ENCODE measurements at places on chromosomes 13 and 19. TPM values are rescaled to one million over a fixed set of nuclear protein-coding genes. Genes with fewer than 3 reads are reported as not detected.

GRCh38 chr19:44988896-44989556 is 12.2 kb upstream of the RELB start:
- peak; percentile 70 for DNase-seq

DNA sequence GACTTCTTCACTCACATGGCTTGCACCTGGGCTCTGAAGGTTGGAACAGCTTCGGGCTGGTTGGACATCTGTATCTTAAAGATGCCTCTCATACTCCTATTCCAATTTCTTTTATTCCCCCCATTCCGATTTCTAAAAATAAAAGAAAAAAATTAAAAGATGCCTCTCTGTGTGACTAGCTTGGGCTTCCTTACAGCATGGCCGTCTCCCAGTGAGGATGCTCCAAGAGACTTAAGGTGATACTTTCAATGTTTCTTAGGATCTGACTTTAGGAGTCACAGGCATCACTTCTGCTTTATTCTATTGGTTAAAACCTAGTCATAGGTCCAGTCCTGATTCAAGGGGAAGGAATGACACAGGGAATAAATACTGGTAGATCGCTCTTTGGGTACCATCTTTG is 9.9 kb upstream of the SULT2A1 start:
- no peak for DNase-seq

DNA sequence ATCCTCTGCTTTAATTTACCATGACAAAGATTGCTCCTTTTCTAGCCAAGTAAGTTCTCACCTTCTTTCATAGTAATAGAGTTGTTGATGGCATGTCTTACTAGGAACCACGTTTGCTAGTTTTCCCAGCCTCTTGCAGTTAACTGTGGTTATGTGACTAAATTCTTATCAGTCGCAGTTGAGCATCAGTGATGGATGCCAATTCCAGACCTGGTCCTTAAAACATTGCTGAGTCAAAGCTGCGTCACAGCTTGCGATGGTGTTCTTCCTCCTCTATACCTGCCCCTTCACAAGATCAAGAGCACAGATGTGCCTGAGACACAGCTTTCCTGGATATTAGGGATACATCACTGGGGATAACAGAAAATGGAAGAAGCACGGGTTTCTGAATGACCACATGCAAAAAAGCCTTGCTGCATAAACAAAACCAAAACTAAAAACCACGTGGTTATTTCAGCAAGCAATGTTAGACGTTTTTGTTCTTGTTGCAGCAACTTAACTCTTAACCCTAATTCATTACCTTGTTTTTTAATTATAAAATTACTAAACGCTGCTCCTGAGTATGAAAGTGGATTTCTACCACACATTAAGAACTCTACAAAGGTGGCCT is 97.6 kb upstream of the DACH1 start:
- no peak for DNase-seq

GRCh38 chr13:37383856-37384370 is 214.7 kb downstream of the POSTN start:
- no peak for DNase-seq

GRCh38 chr13:22200440-22200839 is 529.6 kb downstream of the FGF9 start:
- peak; percentile 27 for DNase-seq

DNA sequence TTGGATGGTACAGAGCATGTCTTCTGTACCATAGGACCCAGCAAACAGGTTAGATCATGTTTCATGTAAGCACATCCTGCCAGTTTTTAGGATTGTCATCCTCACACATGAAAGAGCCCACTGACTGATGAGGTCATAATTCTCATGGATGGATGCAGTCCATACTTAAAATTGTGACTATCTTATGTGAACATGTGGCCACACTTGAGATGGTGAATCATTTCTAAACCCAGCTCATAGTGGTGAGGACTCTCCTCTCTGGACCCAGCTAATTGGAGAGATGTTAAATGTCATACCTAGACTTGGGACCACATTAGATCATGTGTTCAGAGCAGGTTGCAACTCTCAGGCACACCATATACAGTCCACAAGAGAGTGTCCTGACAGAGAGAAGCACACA is 24.8 kb upstream of the ZNF254 start:
- no peak for DNase-seq

GRCh38 chr13:31145417-31145816 is 16.3 kb downstream of the HSPH1 start:
- DNase-seq: no peak

- DNase-seq: no peak
These were observed 2.8 kb upstream of the SLC27A5 start for GRCh38 chr19:58514564-58515022.

DNA sequence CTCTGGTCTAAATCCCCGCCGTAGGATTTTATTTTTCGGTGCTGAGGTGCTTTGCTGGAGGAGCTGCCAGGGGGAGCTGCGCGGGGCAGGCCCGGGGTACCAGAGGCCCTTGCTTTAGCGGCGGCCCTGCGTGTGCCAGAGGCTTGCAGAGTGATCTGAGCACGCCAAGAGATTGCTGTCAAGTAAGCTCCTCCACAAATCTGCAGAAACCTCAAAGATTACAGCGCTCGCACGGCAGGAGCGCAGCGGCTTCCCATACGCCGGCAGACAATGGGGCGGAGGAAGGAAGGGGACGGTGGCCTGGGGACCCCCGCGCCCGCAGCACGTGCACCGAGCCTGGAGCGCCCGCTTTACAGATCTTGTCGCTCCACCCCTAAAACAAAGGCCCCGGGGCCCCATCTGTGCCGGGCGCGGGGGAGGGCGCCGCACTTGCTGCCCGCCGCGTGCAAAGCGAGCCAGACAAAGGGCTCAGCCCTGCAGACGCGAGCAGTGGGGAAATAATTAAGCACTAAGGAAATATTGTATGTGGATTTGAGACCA is 9.1 kb upstream of the C19orf12 start:
- DNase-seq: peak; percentile 49

DNA sequence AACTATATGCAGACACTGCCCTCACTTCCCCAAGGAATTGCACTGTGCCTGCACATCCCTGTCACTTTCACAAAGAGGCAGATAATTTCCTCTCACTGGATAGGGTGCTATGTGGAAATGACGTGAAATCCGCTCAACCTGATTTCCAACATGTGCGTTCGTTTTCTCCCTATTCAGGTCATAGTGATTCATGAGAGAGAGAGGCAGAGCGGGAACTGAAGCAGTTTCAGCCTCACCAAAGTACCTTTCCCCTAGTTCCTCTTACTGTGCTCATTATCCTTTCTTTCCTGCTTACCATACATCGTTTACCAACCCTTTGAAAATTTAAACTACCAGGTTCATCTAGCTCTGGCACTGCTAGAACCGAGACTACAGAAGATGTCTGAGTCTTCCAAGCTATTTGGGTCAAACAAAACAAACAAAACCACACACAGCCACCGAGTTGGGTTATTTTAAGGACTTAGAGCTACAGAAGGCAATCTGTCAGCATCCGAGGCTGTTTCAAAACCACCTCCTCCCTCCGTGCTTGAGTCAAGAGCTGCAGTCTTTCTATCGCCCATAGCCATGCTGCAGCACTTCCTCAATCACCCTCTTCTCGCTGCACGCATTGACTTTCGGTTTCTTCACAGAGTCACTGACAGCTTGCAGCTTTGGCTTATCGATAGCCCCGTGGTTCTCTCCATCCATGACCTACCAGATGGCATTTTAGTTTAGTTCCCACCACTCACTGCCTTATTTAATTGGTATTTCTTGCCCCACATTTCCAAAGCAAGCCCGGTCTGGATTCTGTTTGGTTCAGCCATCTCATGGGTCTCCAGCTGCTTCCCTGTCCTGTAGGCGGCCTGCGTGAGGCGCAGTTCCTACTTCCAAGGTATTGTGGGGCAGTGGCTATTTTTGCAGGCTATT is 1395.8 kb downstream of the EFNB2 start:
- peak; percentile 3 for DNase-seq

GRCh38 chr13:62014299-62014698 is 598.6 kb upstream of the PCDH20 start:
- peak; percentile 68 for DNase-seq

- no peak for DNase-seq
These were observed 306.9 kb downstream of the SLITRK6 start for GRCh38 chr13:85492283-85492682.

- no peak for DNase-seq
These were observed 16.7 kb downstream of the MYBPC2 start for GRCh38 chr19:50449236-50449899.

- no peak for DNase-seq
These were observed 162.9 kb downstream of the USP12 start for GRCh38 chr13:27008733-27009132.

GRCh38 chr19:8089664-8090601 is 37.4 kb downstream of the CCL25 start:
- DNase-seq: no peak

- peak; percentile 33 for DNase-seq
These were observed 7.3 kb downstream of the POLR2E start for GRCh38 chr19:1087813-1088415.

- DNase-seq: no peak
These were observed 12.4 kb upstream of the GJA3 start for GRCh38 chr13:20173116-20173746.

DNA sequence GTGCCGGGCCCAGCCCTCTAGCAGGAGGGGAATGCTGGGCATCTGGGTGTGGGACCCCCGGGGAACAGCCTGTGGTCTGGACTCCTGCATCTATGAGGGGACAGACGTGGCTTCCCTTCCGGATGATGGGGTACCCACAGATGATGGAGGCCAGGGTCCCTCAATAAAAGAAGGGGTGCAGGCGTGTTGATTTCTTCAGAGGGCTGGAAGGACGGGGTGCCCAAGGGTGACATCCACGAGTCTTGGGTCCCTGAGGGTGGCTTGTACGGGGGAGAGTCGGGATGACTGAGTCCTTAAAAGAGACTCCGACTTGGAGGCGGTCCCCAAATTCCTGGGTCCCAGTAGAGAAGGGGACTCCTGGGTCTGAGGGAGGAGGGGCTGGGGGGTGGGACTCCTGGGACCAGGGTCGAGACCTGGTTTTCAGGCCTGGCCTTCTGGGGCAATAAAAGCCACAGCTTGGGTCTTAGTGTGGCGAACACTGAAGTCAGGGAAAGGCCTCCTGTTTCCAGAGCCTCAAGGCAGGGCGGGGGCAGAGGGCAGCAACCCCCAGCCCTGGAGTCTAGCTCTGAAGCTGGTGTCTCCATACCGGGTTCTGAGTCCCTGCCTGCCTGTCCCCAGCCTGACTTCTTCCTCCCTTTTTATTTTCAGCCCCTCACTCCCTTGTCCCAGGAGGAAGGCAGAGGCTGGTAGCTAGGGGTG is 459 bp upstream of the GRIN2D start:
- DNase-seq: no peak

- DNase-seq: no peak
These were observed 207.1 kb upstream of the PCDH9 start for GRCh38 chr13:67437244-67437643.

- DNase-seq: peak; percentile 35
These were observed 104.7 kb downstream of the DCLK1 start for GRCh38 chr13:36026531-36026930.

DNA sequence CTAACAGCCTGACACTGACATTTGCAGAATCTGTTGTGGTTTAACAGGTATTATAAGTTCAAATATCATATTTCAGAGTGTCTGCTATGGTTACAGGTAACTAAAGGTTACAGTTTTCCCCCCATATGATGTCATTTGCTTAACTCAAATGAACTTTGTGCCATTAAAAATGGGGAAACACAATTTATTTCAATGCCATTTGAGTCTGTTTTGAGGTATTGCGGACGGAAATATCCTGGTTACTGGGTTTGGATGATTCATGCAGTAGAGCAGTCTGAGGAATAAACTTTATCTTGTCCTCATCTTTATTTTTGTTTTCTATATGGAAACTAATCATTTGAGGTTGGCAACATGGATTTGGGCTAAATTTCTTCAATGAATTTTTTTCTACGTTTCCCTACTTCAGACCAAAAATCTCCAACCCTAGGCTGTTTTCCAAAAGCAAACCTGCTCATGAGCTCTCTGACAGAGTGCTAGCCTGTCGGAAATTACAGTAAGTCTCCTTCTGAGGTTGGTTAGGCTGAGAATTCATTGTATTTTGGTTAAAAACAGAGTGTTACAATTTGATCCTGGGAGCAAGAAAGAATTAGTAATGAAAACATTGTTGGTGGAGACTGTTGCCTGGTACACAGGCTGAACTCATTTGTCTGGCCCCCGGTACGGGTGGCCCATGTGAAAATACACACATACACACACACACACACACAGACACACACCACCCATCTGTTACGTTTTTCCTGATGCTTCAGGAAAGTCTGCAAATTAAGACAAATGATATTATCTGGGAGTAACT is 66.1 kb downstream of the AKAP11 start:
- DNase-seq: no peak

DNA sequence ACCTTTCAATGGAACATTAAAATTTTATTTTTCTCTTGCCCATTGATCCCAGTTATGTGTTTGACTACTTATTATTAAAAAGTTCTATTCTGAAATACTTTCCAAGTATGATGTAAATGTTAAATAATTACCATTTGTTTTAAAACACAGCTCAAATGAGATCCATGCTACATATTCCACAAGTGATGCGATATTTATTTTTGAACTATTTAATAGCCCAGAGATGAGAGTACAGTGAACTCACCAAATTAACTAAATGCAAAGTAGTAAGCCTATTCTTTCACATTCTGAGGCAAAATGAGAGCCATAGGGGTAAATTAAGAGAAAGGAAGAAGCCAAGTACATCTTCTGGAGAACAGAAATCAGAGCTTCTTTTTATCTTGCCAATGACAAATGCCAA is 1.2 kb upstream of the DCLK1 start:
- no peak for DNase-seq

DNA sequence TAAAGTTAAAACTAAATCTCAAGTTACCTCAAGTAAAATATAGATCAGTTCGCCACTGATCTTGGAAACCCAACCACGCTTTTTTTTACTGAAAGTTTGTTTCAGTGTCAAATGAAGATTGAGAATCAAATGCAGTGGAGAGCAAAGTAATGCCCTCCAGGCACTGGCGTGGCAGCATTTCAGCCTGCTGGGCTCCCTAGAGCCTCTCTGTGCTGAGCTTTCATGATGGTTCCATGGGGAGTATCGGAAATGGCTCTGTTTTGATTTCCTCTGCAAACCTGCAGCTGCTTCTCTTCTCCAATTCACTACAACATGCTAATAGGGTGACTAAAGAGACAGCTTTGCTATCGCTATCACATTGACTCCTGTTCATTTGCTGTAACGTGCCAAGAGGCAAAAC is 141.6 kb downstream of the FGF14 start:
- DNase-seq: no peak

GRCh38 chr13:101452519-101453485 is at the start of gene ITGBL1:
Gene ITGBL1 (plus strand): TSS chr13:101452675. CDS start chr13:101452834, 159 bp downstream.
- peak; percentile 17 for DNase-seq

Gene PABPC3
- total RNA-seq: 0.21 TPM

Gene DCT
- total RNA-seq: 0.62 TPM

Gene CEACAM8
- total RNA-seq: not detected

Gene PRR22
- total RNA-seq: not detected

Gene SIGLEC10
- total RNA-seq: 2.1 TPM

Gene ANGPTL8
- not detected for total RNA-seq

Gene CEACAM16
- total RNA-seq: not detected

Gene ZMYM2
- total RNA-seq: 120 TPM

Gene NXNL1
- not detected for total RNA-seq

Gene TYK2
- total RNA-seq: 60.3 TPM

Gene ZNF333
- total RNA-seq: 18.1 TPM

Gene NKPD1
- 1.2 TPM for total RNA-seq

Gene ZNF649
- 15.4 TPM for total RNA-seq

Gene ZNF112
- total RNA-seq: 12.0 TPM
